Neural crest cell (in vitro differentiated cells): ENCODE measurements at places on chromosomes 5 and 9.

- DNase-seq, result no peak
Measured at GRCh38 chr5:96093340-96093739, 131.7 kb upstream of the ELL2 start.

- no peak for DNase-seq
Measured at GRCh38 chr5:36683821-36684434, 77.5 kb downstream of the SLC1A3 start.

- no peak for DNase-seq
Measured at GRCh38 chr9:101409079-101409477, 10.4 kb downstream of the ZNF189 start.

DNA sequence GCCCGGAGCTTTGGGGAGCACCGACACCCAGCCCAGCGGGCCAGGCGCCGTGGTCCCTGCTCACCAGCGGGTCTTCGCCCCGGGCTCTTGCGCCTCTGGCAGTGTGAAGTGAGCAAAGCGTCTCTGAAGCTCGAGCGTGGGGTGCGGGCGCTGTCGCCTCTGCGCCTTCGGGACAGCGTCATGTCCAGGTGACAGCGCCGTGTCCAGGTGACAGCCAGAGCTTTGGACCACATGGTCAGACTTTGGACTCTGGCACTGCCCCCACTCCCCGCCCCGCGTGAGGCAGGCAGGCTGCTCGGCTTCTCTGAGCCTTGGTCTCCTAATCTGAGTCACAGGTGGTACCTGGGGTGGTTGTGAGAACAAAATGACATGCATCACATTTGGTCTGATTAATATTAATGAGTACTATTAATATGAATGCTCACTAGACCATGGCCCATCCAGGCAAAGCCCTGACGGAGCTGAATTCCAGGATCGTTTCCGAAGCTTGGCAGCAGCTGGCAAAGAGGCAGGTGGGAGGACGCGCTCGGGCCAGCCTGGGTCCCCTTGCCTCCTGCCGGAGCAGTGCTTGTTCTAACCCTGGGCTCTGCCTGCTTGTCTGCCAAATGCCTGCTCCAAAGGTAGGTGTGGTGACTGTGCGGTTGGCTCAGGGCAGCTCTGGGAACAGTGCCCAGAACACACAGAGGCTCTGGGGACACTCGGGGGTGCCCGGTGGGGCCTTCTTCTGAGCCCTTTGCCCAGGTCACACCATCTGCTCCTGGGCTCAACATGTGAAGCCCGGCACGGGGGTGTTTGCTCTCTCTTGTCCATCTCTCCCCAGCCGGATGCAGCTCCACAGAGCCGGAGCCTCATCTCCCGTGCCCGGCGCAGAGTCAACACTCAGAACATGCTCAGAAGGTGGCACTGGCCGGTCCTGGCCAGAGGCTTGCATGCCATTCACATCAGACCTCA is 157.1 kb downstream of the OLFM1 start:
- DNase-seq, result no peak

GRCh38 chr5:77492653-77493000 is 511 bp upstream of the WDR41 start:
- no peak for DNase-seq

- no peak for DNase-seq
Measured at GRCh38 chr5:88820581-88820980, 62.4 kb downstream of the MEF2C start.
